Chondrocyte (in vitro differentiated cells): ENCODE measurements at places on chromosomes 1 and 21. TPM values are rescaled to one million over a fixed set of nuclear protein-coding genes. Genes with fewer than 3 reads are reported as not detected.

DNA sequence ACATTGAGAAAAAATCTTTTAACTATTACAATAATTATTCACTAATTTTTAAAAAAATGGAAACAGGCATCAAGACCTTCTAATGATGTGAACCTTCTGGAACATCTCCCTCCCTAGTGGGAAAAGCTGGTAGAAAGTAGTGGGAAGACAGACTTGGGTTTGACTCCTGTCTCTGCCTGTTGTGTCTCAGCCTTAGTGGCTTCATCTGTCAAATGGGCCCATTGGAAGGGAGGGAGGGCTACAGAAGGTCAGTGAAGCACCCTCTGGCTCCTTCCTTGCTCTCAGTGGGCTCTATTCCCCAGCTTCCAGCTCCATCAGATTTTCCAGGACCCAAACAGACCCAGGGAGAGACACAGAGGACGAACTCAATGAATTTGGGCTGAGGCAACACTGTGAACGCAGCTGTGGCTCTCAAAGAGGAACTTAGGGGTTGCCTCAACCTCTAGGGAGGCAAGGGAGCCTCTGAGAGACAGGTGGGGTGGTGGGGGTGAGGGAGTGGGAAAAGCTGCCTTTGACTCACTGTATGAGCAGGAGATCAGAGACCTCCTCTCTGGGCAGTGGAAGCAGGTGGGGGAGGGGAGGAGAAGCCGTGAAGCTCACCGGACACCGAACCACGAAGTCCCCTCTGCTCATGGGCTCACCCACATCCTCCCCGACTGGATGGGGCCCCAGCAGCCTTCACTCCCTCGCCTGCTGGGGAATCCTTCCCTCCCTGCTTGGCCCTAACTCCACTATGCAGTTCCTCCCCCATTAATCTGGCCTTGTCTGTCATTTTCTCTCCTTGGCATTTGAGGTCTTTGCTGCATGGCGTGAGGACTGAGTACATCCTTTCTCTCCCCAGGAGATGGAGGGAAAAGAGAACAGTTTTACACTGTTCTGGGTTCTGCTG is 4.5 kb downstream of the CNR2 start:
- DNase-seq = no peak

DNA sequence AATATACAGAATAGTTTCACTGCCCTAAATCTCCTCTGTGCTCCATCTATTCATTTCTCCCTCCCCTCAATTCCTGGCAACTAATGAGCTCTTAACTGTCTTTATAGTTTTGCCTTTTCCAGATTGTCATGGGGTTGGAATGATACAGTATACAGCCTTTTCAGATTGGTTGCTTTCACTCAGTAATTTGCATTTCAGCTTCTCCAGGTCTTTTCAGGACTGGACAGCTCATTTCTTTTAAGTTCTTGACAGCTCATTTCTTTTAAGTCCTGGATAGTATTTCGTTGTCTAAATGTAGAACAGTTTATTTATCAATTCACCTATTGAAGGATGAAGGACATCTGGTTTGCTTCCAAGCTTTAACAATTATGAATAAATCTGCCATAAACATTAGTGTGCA is 22.6 kb downstream of the KRTAP21-3 start:
- no peak for DNase-seq

DNA sequence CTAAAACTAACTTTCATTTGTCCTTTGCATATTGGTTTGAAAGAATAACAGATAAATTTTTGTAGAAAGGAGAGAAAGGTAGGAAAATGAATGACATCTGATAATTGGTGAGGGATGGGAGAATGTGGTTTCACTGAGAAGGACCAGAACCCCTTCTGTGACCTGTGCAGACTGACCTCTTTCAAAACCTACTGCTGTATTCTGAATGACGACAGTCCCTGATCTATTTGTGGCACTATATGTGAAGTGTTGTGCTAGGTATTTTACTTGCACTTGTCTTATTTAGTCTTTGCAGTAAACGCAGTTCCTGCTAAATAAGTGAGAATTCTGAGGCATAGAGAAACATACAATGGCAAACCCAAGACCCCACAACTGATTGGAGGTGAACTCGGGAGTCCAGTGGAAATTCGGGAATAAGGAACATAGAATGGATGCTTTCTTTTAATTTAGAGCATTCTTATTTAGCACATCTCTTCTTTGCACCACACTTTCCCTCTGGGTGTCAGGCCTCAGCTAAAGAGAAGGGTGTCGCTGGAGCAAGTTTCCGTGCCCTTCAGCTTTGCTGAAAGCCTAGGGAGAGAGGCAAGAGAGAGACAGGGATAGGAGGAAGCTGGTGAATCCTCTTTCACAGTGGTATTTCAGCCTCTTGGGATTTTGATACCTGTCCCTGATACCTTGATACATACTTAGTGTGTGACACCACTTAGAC is 230.2 kb downstream of the PAPPA2 start:
- DNase-seq = no peak

- no peak for DNase-seq
Measured at GRCh38 chr1:83701355-83701754, 297.6 kb downstream of the TTLL7 start.

DNA sequence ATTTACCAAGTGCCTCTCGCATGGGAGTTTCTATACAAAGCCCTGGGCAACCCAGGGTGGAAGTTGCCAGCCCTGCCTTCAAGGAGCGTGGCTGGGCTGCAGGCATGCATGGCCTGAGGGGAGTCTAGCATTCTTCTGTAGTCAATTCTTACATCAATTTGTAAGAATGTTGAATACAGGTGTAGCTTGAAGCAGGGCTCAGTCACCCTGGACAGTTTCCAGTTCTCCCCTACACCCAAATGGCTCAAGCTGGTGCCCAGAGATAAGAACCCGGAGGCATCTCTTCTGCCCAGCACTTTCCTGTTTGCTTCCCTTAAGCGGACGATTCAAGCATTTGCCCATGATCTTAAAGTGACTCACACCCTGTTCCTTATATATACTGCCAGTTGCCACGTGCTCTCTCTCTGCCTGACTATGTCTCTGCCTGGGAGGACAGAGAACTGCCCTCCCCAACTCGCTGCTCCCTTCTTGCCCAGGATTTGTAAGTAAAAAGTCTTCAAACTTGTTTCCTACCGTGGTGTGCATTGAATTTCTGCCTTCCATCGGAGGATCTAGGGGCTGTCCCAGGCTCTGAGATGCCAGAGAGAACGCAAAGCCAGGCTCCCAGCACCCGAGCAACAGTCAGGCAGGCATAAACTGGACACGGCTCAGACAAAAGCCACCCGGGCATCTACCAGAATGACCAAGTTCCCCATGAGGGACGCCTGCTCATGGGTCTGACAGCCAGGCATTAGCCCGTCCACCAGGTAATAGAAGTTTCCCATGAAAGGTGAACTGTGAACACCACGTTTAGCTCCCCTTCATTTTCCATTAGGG is 50.9 kb upstream of the AJAP1 start:
- DNase-seq = no peak

Gene KRTAP7-1
- not detected in 3 replicates for total RNA-seq
